ENCODE measurements at places on chromosomes 5 and 9. TPM values are rescaled to one million over a fixed set of nuclear protein-coding genes. Genes with fewer than 3 reads are reported as not detected.

The PCDHB4 gene
- total RNA-seq, result not detected

The FAXDC2 gene
- total RNA-seq, result not detected

The PPP2R2B gene
- total RNA-seq, result not detected

DNA sequence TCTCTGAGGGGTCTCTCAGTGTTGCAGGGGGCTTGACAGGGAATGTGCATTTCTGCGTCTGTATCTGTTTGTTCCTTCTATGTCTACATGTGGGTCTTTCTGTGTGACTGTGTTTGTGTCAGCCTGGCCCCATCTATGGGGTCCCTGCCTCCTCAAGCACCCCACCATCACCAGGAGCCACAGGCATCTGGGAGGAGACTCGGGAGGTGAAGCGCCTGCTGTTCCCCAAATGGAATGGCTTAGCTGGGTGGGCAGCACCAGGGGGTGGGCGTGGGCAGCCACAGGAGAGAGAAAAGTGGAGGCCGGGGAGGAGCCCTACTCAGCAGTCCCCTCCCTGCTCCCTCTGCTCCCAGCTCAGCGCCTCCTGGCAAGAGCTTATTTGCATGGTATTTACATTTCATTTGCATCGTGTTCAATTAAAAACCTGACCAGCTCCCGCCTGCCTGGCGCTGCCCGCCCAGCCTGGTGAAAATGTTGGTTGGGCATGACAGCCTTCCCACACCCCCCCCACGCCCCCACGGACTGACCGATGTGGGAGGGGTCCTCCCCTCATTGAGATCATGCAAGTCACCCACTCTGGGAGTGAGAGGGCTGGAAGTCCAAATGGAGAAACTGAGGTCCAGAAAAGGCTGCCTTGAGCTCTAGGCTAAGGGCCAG, 50.5 kb downstream of the CXXC5 start:
- DNase-seq, result no peak

- DNase-seq, result peak; percentile 37
These were observed 36.1 kb downstream of the CAAP1 start for GRCh38 chr9:26856413-26857032.

GRCh38 chr5:113034182-113034773, 57.7 kb downstream of the DCP2 start:
- DNase-seq, result no peak

- DNase-seq, result no peak
These were observed 159.7 kb downstream of the PBX3 start for GRCh38 chr9:125906893-125907292.

DNA sequence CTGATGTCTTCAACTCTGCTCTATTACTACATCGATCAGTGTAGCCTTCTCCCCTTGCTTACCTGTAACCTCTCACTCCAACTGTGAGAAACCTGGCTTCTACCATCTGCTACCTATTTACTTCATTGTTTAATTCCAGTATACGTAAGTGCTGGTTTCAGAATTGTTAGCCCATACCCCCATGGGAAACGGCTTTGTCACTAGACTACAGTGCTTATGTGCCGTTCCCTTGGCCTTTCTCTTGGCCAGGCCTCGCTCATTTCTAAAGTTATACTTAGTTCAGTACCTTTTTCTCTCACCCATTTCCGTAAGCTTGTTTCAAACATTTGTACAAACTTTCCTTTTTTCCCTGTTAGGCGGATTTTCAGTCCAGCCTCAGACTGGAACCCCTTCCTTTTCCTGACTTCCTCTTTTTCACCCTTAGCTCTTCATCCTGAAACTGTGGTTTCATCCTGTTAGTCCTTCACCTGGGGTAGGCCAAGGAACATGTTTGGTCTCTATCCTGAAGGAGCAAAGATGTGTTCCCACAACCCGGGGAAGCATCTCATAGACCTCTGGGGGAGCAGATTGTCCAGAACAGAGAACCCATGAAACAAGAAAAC, 21.7 kb downstream of the ALG2 start:
- DNase-seq, result no peak

DNA sequence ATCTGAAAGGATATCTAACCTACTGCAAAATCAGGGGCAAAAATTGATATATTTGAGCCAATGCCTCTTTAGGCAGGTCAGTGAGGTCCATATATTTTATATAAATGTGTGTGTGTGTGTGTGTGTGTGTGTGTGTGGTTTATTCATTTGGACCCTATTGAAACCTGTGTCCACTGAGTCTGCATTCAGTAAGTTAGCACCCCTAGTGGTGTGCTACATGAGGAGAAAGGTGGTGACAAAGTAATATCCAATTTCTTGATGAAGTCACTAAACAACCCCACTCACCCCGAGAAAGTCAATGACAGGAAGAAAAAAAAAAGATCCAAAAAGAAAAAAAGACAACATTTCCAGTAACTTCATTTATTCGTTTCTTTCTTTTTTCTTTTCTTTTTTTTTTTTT, 4.1 kb downstream of the FBXW11 start:
- peak; percentile 27 for DNase-seq

DNA sequence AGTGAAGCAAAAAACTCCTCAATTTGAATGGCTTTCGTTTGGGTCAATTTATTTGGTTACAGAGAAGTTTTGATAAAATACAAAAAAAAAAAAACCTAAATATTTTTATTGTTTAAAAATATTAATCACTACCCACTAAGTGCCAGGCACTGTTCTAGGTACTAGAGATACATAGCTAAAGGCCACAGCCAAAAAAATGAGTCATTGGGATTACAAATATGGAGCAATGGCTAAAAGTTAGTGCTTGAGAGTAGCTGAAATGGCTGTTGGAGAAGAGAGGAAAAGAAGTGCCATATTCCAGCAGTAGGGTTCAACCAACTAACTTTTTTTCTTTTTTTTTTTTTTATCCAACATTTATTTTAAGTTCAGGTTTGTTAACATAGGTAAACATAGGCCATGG, 130.1 kb upstream of the PTGER4 start:
- DNase-seq, result no peak

- DNase-seq, result no peak
These were observed 11.6 kb downstream of the NAIP start for GRCh38 chr5:71013575-71013974.

DNA sequence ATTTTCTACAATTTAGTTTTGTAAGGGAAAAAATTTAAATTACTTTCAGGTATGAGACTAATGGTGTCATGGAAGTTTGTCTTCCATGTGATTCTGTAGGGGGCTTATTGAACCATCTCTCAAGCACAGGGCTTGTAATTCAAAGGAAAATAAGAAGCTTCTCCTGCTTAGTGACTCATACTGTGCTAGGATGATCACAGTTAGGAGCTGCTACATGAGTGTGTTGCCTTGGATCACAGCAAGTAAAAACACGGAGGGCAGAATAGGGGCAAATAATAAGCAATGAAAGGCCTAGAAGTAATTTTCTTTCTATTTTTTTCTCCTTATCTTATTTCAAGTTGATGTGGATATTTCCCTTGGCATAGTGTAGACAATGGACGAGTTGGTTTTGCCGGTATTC, 28.9 kb downstream of the TMEM167A start:
- DNase-seq, result no peak

DNA sequence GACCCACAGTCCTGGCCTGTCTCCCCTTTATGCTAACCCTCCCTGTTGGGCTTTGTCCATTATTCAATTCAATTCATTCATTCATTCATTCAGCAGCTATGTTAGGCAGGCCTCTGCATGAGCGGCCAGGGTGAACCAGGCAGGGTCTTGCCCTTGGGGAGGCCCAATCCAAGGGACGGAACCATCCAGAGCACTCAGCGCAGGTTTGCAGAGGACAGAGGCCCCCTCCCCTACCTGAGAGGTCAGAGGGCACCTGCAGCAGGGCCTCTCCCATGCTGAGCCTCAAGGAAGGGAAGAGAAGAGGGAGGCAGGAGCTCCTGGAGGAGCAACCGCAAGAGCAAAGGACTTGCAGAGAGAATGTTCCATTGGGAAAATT, 61.4 kb downstream of the C9orf50 start:
- DNase-seq, result no peak

DNA sequence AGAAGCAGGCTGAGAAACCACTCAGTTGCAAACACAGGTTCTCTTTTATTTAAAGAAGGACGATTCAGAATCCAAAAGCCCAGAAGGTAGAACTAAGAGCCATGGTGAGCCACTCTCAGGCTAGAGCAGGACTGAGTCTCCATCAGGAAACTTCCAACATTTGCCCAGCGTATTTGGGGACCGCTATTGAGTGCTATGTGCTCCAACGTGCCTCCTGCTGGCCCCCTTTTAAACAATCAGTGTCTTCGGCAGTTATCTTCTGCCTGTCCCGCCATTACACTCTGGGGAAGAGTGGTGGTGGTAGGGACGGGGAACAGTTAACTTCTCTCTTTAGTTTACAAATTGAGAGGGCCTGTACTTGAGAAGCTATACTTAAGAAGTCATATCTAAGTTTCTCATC, 78.1 kb downstream of the DENND1A start:
- DNase-seq, result no peak

DNA sequence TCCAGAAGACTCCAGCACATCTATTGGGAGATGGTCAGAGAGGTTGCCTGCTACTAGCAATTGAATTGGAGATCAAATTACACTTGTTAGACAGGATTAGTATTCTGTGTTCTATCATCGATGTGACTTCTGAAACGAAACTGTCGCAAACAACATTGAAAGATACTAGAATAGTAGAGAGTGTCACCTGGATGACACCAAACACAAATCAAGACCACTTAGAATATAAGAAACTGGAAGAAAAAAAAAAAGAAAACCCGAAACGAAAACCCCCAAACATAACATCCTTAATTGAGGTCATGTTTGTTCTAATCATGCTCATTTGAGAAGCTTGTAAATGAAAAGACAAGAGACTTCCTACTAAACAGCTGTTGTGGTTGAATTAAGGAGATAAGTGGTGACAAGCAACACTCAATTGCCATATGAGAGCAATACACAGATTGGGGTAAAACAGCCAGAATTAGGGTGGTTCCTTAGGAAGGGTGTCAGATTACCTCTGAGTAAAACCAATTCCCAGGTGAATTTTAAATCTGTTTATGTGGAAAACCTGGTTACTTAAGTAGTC, 97.6 kb downstream of the BASP1 start:
- no peak for DNase-seq

- DNase-seq, result no peak
These were observed 8.0 kb upstream of the SEMA4D start for GRCh38 chr9:89505911-89506310.

GRCh38 chr5:54063817-54064216, 246.6 kb downstream of the ARL15 start:
- DNase-seq, result no peak

DNA sequence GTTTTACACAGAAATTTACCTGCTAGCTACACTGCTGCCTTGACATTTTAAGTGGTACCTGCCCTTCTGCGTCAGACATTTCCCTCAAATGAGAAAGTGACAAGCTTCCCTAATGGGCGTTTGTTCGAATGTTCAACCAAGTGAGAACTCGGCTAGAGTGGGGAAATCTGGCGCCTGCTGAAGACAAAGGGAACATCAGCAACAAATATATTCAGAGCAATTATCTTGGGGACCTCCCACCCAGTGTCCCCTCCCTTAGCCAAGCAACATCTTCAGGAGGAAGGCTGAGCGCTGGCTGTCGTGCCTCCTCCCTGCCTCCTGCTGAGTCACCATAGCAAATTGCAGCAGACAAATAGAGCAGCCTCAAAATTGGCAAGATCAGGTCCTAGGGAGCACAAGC, 57.1 kb downstream of the MFAP3 start:
- DNase-seq, result no peak

All from activated naive CD4-positive, alpha-beta T cell treated with anti-CD3 and anti-CD28 coated beads for 36 hours (primary cell).